AG09309 (cell line): ENCODE measurements at places on chromosomes 5 and 9.

- DNase-seq, result no peak
These were observed 185.7 kb downstream of the MARCHF11 start for GRCh38 chr5:15993919-15994318.

GRCh38 chr5:42749020-42749419 is 7.6 kb upstream of the CCDC152 start:
- no peak for DNase-seq

DNA sequence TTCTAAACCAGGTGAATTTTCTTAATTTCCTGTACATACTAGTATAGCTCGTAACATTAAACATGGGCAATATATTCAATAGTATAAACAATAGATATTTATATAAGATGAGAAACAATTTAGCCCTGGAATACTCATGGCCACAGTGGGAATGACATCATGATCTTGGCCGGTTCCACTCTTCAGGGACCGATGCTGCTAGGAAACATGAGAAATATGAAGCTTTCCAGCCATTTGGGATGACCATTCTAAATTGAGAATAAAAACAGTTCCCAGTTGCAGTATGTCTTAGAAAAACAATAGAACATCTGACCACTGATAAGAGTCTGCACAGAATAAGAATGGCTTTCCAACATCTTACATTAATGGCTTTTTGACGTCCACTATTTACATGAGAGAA is 33.3 kb upstream of the SLCO6A1 start:
- no peak for DNase-seq

DNA sequence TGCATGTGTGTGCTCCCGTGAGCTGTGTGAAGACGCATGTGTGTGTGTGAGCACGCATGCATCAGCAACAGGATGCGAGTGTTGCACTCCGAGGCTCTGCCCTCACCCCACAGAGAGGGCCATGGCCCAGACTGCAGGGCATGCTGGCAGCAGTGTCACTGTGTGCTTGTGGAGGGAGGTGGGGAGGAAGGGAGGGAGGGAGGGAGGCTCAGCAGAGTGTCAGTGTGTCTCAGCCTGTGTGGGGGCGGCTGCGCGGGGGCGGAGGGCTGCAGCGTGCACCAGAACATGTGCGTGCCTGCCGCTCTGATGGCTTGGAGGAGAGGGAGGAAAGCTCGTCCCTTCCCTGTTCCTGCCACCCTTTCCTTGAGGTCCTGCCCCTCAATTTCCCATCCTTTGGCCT is 5.3 kb downstream of the CAMK2A start:
- no peak for DNase-seq

DNA sequence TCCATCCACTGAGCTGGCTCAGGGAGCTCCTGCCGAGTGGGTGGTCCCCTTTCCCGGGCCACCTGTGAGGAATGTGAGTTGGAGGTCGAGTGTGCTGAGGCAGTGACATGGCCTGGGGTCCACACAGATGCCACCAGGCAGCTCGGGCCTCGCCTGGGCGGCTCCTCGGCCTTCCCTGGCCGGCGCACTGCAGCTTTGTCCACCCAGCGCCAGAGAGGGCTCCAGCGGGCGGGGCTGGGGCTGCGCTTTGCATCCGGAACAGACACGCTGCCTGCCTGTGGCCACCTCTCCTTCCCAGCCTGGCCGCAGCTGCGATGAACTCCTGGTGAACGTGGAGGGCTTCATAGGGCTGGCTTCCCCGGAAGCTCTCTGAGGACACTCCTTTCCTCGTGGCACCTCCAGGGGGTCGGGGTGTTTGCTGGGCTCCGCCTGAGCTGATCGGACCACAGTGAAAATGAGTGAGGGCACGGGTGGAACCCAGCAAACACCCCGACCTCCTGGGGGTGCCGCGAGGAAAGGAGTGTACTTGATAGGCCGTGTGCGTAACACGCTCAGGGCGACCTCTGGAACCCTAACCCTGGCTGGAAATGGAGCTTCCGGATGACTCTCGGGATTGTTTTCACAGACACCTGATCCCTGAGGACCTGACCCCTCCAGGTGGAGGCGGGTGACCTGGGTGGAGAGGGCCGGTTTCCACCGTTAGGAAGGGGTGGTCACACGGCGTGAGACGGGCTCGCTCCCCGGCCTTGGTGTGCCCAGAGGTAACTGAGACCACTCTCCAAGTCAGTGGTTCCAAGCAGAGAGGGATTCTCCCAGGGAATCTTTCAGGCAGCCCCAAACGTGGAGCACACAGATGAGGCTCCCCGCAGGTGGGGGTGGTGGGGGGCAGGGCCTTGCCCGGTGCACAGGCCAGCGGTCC is 31.8 kb upstream of the RXRA start:
- DNase-seq, result no peak

DNA sequence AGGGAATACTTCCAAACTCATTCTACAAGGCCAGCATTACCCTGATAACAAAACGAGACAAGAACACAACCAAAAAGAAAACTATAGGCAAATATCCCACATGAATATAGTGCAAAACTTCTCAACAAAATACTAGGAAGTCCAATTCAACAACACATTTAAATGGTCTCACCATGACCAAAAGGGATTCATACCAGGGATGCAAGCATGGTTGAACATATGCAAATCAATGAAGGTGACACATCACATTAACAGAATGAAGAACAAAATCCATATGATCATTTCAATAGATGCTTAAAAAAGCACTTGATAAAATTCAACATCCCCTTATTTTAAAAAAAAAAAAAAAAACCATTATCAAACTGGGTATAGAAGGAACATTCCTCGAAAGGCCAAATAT is 186.0 kb downstream of the DTWD2 start:
- no peak for DNase-seq

- peak; percentile 56 for DNase-seq
These were observed 67.1 kb downstream of the EHMT1 start for GRCh38 chr9:137685741-137686420.

DNA sequence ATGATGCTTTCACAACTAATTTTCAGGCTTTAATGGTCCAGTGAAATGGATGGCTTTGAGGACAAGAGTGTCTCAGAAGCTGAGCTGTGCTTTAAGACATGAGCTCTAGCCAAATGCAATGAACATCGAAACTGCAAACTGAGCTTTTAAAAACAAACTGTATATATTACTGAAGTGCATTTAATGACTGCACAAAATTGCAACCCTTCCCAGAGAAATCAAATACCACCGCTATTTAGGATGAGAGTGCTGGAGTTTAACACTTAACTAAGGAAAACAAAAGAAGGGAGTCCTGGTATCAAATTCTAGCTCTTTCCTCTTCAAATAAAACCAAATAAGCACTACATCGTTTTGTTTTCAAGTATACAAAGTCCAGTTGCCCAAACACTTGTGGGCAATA is 163.9 kb downstream of the SLF1 start:
- no peak for DNase-seq

- no peak for DNase-seq
These were observed 249.4 kb downstream of the NPR3 start for GRCh38 chr5:32960340-32961058.

- no peak for DNase-seq
These were observed 187.1 kb downstream of the KDM4C start for GRCh38 chr9:6944896-6945295.

DNA sequence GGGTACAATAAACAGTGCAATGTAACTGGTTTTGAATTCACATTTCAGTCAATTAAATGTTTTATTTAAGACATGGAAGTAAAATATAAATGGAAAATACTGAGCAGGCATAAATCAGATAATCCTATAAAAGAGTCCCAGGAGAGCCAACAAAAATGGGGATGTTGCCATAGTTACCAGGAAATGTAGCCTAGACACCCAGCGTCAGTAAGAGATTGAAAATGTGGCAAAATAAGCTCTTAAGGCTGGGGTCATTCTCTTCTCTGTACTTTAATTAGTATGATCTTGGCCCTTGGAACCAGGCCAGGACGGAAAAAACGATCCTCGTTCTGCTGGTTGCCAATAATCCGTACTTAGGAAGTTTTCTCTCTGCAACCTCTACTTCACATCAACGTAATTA is 18.9 kb upstream of the RASEF start:
- DNase-seq, result no peak

GRCh38 chr9:132883349-132884294 is 4.9 kb downstream of the SPACA9 start:
- no peak for DNase-seq

DNA sequence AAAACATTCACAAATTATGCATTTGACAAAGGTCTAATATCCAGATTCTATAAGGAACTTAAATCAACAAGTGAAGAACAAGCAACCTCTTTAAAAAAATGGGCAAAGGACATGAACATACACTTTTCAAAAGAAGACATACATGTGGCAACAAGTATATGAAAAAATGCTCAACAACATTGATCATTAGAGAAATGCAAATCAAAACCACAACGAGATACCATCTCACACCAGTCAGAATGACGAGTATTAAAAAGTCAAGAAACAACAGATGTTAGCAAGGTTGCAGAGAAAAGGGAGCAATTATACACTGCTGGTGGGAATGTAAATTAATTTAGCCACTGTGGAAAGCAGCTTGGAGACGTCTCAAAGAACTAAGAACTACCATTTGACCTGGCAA is 38.9 kb upstream of the TNFSF15 start:
- DNase-seq, result no peak

DNA sequence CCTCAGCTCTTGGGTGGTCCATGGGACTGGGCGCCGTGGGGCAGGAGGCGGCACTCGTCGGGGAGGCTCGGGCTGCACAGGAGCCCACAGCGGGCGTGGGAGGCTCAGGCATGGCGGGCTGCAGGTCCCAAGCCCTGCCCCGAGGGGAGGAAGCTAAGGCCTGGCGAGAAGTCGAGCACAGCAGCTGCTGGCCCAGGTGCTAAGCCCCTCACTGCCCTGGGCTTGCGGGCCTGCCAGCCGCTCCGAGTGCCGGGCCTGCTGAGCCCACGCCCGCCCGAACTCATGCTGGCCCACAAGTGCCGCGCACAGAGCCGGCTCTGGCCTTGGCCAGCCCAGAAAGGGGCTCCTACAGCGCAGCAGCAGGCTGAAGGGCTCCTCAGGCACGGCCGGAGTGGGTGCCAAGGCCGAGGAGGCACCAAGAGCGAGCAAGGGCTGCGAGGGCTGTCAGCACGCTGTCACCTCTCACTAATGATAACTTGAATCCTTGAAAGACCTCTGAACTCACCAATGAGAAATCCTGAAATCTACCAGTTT is 1506.8 kb upstream of the WWC1 start:
- no peak for DNase-seq

DNA sequence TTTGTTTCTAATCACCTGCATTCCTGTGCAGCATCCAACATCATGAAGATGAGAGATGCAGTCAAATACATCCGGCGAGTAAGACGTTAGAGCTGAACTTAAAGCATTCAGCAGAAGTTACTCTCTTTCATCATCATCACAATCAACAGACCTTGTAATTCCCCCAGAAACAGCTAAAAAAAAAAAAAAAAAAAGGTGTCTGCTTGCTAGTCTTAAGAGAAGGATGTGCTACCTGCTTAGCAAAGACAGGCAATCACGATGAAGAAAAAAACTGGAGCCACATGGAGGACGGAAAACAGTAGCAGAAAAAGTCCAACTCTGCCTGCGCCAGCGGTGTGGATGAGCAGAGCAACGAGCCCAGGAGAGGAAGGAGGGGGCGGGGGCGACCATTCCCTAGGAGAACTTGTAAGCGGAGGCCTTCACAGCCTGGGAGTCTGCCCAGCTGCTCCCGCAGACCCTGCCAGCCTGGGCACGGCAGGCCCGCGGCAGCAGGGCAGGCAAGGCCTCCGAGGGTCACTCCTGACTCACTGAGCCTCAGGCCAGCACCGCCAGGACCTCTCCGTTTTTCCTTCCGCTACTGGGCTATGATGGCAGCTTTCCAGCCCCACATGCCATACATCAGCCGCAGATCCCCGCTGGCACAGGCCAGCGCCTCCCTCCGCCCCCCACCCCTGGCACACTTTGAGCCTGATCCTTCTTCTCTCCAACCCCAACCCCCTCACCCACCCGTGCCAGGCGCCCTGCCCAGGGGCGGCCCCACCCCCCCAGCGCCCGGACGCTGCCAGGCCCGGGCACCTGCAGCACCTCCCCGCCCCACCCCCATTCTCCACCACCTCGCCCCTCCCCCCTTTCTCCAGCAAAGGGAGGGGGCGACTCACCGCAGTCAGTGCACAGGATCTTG is 1.4 kb downstream of the NRG2 start:
- DNase-seq, result no peak

GRCh38 chr9:14485366-14485765 is 171.4 kb upstream of the NFIB start:
- DNase-seq, result no peak

- no peak for DNase-seq
These were observed 289.2 kb upstream of the PTGER4 start for GRCh38 chr5:40390281-40391149.

DNA sequence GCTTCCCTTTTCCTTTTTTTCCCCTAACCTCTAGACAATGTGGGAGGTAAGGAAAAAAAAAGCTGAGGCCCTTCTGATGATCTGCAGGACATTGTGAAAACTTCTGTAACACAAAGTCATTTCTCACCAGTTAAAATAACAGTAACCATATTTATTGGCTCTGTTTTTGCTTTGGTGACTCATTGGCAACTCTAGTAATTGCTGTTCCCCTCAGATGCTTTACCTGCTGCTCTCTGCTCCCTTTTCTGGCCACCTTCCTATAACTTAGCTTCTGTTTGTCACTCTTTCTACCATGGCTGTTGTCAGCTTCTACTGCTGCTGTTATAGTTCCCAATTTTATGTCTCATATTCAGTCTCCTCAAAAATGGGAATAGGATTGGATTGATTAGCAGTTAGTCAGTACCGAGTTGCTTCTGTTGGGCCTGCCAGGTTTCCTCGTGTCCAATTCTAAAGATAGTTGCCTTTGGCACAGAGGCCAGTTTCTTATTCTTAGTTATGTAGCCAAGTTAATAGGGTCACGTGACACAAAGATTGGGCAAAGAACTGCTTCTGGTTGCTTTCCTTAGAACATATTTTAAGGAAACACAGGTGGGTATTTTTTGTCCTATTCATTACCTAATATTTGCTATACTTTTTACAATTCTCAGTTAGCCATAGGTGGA is 16.8 kb downstream of the SCAMP1 start:
- DNase-seq, result no peak

- no peak for DNase-seq
These were observed 184.7 kb downstream of the C9orf50 start for GRCh38 chr9:129435988-129436717.

- DNase-seq, result no peak
These were observed 53.0 kb downstream of the NUP214 start for GRCh38 chr9:131178382-131178781.

- DNase-seq, result no peak
These were observed 759.6 kb downstream of the MTRR start for GRCh38 chr5:8628521-8628920.

DNA sequence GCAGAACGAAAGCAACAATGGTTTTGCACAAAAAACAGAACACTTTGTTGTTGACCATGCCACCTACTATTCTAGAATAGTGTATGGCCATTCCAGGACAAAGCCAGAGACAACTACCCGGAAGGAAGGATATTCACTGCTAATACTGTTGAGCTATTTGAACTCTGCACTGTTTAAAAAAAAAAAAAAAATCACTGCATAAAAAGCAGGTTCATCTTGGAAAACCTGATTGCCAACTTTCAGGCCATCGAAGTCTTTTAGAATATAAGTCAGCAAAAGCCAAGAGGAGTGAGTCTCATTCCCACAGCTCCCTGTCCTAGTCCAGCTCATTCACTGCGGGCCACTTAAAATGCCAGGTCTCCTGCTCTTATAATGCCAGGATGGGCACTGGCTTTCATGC is 4.0 kb downstream of the ENC1 start:
- DNase-seq, result no peak

- DNase-seq, result no peak
These were observed 13.2 kb upstream of the NR4A3 start for GRCh38 chr9:99808454-99808853.

- DNase-seq, result no peak
These were observed 6.5 kb upstream of the PLIN2 start for GRCh38 chr9:19133549-19134345.
